ENCODE measurements at places on chromosomes 2 and 18.

GRCh38 chr18:22026362-22026761 lies 143.0 kb upstream of the GATA6 start:
- no peak for DNase-seq

DNA sequence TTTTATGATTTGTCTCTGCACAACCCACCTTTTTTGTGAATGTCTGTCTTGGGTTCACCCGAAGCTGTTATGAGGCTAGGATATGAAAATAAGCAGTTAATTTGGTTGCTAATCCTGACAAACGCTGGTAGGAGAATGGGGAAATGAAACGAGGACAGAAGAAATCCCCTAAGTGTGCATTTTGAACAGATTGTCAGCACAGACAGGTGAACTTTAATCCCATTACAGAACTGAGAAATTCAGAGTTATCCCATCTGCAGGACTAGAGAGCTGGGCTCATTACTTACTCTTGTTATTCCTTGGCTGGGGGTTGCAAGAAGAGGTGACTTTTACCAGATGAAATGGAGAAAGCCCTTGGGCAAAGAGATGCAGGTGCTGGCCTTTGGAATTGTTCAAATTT lies 123.3 kb upstream of the NYAP2 start:
- DNase-seq, result no peak

DNA sequence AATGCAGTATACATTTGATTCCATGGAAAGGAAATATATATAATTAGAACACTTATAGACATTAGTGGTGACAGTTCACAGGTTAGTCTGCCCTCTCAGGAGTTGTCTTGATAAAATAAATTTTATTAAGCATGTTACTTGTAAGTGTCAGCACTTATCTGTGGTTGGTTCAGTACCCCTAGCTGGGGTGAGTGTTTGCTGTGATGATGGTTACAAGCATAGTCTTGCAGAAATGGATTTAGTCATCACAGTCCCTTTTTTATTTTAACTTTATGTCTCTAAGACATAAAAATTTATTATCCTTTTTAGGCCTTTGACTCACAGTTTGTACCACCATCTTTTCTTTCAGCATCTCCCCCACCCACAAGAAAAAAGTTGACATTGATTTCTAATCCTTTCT lies 52.1 kb downstream of the NCK2 start:
- DNase-seq, result no peak

DNA sequence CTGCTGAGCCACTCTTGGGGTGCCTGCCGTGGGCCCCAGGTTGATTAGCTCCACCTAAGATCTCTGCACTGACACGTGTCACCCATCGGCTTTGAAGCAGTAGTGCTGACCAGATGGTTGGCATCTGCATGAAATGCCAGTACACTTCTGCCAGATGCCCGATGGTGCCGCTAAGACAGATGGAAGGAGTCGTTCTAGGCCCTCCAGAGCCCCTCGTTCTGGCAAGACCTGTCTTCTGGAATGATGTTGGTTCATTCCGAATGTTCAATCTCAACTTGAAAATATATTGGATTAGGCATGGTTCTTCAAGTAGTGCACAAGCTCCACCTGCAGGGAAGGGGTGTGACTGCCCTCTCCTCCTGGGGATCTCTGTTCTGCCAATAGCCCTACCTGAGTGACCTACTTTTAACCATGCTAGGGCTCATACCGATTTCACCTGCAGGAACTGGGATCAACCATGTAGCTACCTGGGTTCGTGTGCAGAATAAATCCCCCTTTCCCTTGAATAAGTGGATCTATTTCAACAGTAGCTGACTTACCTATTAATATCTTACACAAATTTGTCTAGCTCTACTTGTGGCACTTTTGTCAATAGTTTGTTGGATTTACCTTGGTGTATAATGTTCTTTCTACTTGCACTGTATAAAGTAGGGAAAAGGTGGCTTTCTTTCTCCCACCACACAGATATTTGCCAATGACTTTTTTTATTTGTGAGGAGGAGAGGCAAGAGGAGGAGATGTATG lies 342.6 kb downstream of the CTNNA2 start:
- DNase-seq, result no peak

- DNase-seq, result no peak
Observed at GRCh38 chr2:9291331-9291730, 84.7 kb downstream of the ASAP2 start.

- no peak for DNase-seq
Observed at GRCh38 chr2:233082222-233082930, 22.2 kb downstream of the INPP5D start.

DNA sequence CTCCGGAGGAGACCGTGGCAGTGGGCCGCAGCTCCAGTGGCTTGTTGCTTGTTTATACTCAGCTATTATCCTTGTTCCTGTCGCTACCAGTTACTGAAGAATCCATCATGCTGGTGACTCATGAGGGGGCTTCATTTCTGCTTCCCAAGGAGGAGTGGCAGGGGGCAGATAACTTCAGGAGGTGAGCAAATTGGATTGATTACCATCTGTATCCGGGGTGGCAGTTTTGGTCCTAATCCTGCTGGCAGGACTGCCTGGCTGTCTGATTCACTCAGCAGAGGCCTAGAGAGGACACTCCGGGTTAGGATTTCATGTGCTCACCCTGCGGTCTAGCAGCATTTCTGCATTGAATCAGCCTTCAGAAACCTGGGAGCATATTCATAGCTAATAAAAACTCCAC lies 230.0 kb downstream of the ACTR3 start:
- no peak for DNase-seq

- no peak for DNase-seq
Observed at GRCh38 chr2:201950606-201951005, 83.0 kb upstream of the FZD7 start.

GRCh38 chr18:28459587-28459986 lies 282.7 kb upstream of the CDH2 start:
- no peak for DNase-seq

GRCh38 chr2:117086174-117086942 lies 728.1 kb upstream of the DDX18 start:
- DNase-seq, result no peak

DNA sequence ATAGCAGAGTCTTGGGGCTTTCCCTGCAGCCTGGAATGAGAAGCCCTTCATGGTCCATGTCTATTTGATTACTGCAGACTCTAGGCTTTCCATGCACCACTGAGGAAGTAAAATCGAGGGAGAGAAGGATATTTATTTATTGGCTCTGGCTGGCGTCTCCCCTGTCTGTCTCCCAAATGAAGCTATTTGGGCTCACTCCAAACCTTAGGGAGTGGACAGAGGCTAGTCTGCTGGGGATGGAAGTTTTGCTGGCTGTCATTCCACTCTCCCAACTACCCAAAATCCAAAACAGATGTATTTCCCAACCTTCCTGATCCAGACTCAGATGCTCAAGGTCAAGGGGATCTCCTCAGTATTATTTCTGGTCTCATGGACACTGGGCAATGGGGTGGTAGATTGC lies 33.7 kb downstream of the TMEM17 start:
- DNase-seq, result no peak

DNA sequence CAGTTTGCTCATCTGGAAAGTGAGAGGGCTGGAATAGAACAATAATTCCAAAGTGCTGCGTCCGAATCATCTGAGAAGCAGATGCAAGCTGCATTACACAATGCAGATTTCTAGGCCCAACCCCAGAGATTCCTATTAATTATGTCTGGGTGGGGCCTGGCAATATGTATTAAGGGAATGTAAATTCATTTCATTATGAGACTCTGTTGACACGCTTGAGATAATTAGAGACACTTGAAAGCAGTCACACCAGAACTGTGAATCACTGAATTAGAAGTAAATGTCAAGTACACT lies 54.7 kb upstream of the HK2 start:
- DNase-seq, result no peak

GRCh38 chr18:4260107-4260506 lies 195.0 kb downstream of the DLGAP1 start:
- DNase-seq, result no peak

GRCh38 chr2:223735659-223736244 lies 101.6 kb downstream of the AP1S3 start:
- no peak for DNase-seq

- DNase-seq, result no peak
Observed at GRCh38 chr2:48419884-48420511, 110.0 kb upstream of the STON1 start.

DNA sequence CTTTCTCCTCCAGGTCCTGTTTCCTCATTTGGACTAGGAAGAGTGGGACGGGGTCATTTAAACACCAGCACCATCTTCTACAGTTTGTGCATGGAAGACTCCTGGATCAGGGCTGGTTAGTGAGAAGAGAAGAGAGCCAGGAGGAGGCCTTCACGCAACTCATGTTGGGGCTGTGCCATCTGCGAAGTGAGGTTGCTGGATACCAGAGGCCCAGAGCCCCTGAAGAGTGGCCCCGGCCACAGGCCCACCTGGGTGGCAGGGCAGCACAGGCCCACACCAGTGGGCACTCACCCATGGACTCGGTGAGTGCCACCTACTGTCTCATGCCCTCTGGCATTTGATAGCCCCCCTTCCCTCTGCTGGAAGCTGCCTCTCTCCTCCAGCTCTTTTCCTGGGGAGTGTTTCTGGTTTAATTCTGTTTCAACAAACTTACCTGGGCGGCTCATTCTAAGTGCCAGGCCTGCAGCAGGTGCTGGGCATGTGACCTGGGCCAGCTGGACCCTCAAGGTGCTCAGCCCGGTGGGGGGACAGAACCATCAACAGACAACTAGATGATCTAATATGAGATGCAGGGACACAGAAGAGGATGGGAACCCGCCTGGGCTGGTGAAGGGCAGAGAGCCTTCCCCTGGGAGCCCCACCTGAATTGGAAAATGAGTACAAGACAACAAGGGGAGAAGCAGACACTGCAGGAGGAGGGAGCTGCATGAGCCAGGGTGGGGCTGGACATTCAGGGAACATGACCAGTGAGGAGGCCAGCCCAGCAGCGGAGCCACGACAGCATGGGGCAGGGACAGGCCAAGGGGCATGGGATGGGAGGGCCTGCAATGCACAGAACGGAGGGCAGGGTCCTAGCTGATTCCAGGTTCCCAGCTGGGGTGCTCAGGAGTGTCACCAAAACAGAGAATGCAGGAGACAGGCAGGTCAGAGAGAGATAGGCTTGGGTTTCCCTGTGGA lies 70.6 kb downstream of the MARCO start:
- DNase-seq, result no peak

GRCh38 chr2:20868377-20868776 lies 45.5 kb upstream of the LDAH start:
- peak; percentile 18 for DNase-seq

GRCh38 chr18:30302181-30302580 lies 740.4 kb downstream of the DSC3 start:
- DNase-seq, result no peak

GRCh38 chr2:137960223-137960622 lies 4.0 kb upstream of the HNMT start:
- DNase-seq, result no peak

- DNase-seq, result no peak
Observed at GRCh38 chr2:18849841-18850578, 260.6 kb upstream of the NT5C1B start.

DNA sequence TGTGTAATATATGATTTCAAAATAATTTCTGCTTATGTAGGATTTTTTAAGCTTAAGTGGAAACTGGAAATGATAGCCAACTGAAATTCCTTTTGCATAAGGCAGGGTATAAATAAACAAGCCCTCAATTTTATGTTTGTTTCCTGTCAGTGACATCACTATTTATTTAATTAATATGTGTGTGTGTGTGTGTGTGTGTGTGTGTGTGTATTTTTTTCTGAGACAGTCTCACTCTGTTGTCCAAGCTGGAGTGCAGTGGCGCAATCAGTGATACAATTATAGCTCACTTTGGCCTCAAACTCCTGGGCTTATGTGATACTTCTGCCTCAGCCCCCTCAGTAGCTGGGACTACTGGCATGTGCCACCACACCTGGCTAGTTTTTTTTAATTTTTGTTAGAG lies 29.3 kb upstream of the CYP20A1 start:
- DNase-seq, result no peak

DNA sequence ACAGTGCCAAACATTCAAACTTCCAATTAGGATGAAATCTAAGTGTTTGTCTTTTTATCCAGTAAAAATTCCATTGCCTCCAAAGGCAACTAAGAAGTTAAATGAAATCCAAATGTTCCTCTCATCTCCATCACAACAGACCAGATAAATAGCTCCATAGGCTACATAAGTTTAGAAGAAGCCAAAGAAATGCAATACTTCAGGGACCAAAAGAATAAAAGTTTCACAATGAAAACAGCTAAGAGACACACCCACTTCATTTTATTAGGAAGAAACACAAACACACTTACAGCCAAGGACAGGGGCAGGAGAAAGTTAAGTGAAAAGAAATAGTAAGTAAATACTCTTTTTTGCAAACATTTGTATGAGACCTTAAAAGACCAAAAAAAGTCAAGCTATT lies 88.5 kb upstream of the CCDC150 start:
- DNase-seq, result no peak

- no peak for DNase-seq
Observed at GRCh38 chr2:82825410-82826090, 1633.5 kb downstream of the SUCLG1 start.

GRCh38 chr2:50782543-50782942 lies 249.4 kb downstream of the NRXN1 start:
- no peak for DNase-seq

GRCh38 chr2:108571286-108571685 lies 37.0 kb downstream of the LIMS1 start:
- no peak for DNase-seq

- DNase-seq, result no peak
Observed at GRCh38 chr2:41958251-41958650, 89.6 kb upstream of the PKDCC start.

DNA sequence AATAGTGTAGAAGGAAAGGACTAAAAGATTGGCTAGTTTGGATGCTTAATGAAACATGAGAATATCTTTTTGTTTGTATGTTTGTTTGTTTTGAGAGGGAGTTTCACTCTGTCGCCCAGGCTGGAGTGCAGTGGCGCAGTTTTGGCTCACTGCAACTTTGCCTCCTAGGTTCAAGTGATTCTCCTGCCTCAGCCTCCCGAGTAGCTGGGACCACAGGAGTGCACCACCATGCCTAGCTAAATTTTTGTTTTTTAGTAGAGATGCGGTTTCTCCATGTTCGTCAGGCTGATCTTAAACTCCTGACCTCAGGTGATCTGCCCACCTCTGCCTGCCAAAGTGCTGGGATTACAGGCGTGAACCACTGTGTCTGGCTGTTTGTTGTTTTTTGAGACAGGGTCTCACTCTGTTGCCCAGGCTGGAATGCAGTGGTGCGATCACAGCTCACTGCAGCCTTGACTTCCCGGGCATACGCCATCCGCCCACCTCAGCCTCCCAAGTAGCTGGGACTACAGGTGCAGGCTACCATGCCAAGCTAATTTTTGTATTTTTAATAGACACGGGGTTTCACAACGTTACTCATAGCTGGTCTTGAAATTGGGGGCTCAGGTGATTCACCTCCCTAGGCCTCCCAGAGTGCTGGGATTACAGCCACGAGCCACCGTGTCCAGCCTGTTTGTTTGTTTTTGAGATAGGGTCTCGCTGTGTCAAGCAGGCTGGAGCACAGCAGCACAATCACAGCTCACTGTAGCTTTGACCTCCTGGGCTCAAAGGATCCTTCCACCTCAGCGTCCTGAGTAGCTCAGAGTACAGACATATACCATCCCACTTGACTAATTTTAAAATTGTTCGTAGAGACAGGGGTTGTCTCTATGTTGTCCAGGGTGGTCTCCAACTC lies 209.2 kb downstream of the MYCN start:
- no peak for DNase-seq

Measured in activated T-helper 9 cell treated with anti-CD3 and anti-CD28 coated beads, Interleukin-2, amount 50 U/mL, for 16 hours (primary cell).